ENCODE measurements at places on chromosomes 3 and 15.

GRCh38 chr3:39350714-39351113, 21.2 kb downstream of the CCR8 start:
- no peak for DNase-seq

DNA sequence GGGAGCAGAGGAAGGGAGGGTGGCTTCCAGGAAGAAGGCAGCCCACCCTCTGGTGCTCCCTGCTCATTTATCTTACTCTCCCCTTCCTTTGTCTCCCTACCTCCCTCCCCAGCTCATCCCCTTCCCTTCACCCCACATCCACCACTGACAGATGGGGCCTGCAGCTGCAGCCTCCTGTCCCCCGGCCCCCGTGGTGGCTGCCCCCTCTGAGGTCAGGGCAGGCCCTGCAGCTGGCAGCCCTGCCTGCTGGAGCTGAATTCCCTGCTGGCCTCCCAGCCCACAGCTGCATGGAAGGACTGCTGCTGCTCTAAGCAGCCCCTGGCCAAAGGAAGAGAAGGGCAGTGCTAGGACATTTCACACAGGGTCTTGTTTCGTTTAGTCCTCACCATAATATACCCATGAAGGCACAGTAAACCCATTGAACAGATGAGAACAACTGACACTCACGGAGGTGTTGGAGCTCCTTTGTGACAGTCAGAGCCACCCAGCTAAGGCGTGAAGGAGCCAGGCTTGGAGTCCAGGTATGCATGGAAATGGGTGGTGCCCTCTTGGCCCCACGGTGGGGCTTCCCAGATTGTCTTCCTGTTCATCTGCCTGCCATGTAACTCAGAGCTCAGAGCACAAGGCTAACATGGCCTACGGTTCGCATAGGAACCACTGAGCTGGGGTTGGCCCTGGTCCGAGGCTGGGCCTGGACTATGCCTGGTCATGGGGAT, 121.7 kb upstream of the PRR20G start:
- DNase-seq = no peak

DNA sequence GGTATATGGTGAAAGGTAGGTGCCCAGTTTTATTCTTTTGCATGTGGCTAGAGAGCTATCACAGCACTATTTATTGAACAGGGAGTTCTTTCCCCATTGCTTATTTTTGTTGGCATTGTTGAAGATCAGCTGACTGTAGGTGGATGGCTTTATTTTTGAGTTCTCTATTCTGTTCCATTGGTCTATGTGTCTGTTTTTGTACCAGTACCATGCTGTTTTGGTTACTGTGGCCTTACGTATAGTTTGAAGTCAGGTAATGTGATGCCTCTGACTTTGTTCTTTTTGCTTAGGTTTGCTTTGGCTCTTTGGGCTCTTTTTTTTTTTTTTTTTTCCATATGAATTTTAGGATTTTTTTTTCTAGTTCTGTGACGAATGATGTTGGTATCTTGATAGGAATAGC, 139.2 kb upstream of the CTNNB1 start:
- no peak for DNase-seq

- DNase-seq = no peak
Measured at GRCh38 chr3:19907523-19907922, 26.5 kb downstream of the EFHB start.
